ENCODE measurements at places on chromosomes 2 and 18.

DNA sequence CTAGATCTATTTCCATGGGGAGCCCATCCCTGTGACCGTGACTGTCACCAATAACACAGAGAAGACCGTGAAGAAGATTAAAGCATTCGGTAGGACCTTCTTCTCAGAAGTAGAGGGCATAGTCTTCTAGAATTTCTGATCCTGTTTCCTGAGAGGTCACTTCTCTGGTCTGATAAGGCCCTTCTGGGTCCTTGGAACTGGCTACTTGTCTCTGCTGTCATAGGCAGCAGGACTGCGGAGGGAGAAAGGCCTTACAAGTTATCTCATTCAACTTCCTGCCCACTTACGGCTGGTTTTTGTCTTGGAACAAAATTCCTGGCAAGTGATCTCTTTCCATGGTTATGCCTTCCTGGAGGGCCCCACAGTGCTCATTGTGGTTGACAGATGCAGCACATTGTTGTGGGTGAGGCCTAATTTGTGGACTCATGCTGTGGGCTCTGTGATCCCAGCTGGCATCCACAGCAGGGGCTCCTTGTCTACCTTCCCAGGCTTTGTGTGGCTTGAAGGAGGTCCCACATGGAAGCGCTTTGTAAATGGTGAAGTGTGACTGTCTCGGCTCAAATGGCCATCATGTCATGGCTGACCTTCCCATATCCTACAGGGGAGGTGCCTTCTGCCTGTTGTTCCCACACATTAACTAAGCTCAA lies 22.0 kb downstream of the SAG start:
- no peak for DNase-seq

DNA sequence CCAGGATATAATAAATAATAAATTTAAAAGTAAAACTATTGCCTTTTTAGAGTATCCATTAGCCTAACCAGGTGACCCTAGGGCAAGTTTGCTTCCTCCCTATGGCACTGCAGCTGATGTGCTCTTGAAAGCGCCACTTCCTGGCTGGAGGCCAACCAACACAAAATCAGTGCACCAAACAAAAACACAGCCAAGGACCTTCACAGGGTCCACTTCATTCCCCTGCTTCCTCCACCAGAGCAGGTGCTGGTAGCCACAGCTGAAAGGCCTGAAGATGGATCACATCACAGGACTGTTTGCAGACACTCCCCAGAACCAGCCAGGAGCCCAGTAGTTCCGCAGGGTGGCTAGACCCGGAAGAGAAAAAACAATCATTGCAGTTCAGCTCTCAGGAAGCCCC lies 108.8 kb downstream of the TWIST2 start:
- no peak for DNase-seq

GRCh38 chr2:177989029-177989885 lies 83.3 kb downstream of the PDE11A start:
- DNase-seq = no peak

DNA sequence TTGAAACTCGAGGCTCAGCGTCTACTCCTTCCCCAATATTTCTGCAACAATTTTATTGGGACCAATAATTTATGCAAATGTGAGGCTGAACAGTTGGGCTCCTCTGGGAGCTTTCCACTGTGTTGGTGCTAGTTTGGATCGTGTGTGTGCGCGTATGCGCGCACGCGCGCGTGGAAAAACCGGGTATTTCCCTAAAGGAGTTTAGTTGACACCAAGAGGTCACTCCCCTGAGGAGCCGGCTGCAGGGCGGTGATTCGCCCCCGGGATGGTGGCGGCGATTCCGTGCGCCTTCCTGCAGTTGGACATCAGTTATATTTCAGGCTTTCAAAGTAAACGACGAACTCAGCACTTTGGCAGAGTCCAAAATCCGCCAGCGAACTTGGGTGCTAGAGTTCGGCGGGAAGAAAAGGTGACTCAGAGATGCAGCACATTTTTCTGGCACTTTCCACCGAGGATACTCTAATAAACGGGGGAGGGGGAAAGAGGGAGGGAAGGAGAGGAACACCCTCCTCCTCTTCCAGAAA lies 186.5 kb upstream of the FANCL start:
- DNase-seq = no peak

GRCh38 chr2:219475697-219476651 lies 22.7 kb upstream of the GMPPA start:
- peak; percentile 49 for DNase-seq

GRCh38 chr2:120952318-120952717 lies 216.7 kb downstream of the GLI2 start:
- no peak for DNase-seq

GRCh38 chr18:22226801-22227200 lies 57.4 kb downstream of the GATA6 start:
- no peak for DNase-seq

DNA sequence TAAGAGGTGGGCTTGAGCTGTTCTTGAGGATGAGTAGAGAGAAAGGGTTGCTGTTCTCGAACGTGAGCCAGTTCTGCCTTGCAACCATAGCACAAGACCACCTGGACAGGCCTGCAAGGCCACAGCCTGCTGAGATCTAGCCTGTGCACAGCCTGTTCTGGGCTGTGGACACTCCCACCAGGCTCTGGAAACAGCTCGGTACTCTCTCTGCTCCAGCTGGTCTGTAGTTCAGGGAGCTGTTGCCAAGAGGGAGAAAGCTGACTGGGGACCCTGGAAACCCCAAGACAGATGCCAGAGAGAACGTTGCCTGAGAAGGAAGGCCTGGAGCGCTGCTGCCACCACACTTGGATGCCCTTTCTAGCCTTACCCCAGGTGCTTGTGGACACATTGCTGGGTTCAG lies 69.8 kb downstream of the CTIF start:
- no peak for DNase-seq

GRCh38 chr18:55879331-55879730 lies 291.3 kb upstream of the TCF4 start:
- no peak for DNase-seq

- DNase-seq = no peak
These were observed 27.4 kb downstream of the ITSN2 start for GRCh38 chr2:24332791-24333540.

- DNase-seq = no peak
These were observed 33.3 kb upstream of the PGAP1 start for GRCh38 chr2:196959734-196960338.

- no peak for DNase-seq
These were observed 79.1 kb upstream of the KCNH7 start for GRCh38 chr2:162917626-162918025.

- peak; percentile 39 for DNase-seq
These were observed 41.1 kb downstream of the NHEJ1 start for GRCh38 chr2:219119422-219120043.
